SK-N-MC (cell line): ENCODE measurements at places on chromosomes 16 and 17.

- DNase-seq: no peak
Measured at GRCh38 chr16:65884018-65884417, 482.5 kb upstream of the CDH5 start.

GRCh38 chr17:7317161-7317803 lies 2.1 kb upstream of the GPS2 start:
- DNase-seq: no peak

- no peak for DNase-seq
Measured at GRCh38 chr17:74133740-74134139, 69.7 kb upstream of the RPL38 start.

- no peak for DNase-seq
Measured at GRCh38 chr16:57826706-57827625, 24.7 kb upstream of the KIFC3 start.

- no peak for DNase-seq
Measured at GRCh38 chr17:15048933-15049794, 216.0 kb downstream of the PMP22 start.

GRCh38 chr17:29683481-29683880 lies 60.8 kb upstream of the CORO6 start:
- no peak for DNase-seq

- DNase-seq: no peak
Measured at GRCh38 chr17:74893936-74894671, 671 bp upstream of the FADS6 start.

DNA sequence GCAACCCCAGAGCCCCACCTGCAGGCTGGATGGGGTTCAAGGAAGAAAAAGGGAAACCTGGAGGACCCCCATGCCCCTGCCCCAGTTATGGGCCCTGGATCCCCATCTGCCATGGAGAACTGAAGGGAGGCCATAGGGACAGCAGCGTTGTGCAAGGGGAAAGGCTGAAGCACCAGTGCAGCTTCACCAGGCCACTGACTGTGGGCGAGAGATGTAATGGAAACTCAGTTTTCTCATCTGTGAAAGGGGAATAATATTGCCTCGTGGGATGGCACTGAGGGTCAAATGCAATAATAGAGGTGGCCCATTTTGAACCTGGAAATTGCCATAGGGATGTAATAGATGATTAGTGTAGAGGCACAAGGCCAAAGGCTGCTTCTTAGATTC lies 9.9 kb upstream of the TSPOAP1 start:
- DNase-seq: no peak

GRCh38 chr17:57669671-57670529 lies 75.2 kb downstream of the CCDC182 start:
- DNase-seq: no peak

GRCh38 chr17:44913676-44914075 lies 1.6 kb downstream of the GFAP start:
- DNase-seq: no peak

DNA sequence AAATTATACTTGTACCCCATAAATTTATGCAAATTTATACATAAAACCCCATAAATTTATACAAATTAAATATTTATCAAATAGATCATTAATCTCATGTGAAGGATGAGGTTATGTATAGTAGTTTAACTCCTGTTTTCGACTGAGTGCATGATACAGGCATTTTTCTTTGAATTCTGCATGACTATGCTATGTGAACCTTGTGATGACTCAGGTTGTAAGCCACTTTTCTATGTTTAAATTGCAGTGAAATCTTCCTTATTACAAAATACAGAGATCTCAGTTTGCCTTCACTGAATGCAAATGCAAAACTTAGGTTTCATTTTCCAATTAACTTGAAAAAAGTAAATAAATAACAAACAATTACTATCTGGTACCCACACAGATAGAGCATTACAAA lies 843.7 kb downstream of the CDH11 start:
- no peak for DNase-seq

DNA sequence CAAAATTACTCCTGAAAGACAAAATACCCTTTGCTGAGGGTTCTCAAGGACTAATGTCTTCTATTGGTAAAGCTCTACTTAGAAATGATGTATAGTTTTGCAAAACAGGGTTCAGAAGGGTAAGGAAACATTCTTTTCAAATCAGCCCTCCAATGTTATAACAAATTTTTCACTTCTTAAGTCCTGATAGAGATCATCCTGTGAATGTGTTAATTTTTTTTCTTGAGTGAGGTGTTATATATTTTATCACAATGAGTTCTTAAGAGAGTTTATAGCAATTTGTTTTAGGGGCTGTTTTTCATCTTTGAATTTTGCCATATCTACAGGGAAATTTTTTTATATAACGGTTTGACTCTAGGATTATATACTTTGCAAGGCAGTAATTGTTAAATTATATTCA lies 29.5 kb downstream of the CYB5B start:
- DNase-seq: no peak

- no peak for DNase-seq
Measured at GRCh38 chr17:61317779-61318178, 81.9 kb upstream of the TBX2 start.

DNA sequence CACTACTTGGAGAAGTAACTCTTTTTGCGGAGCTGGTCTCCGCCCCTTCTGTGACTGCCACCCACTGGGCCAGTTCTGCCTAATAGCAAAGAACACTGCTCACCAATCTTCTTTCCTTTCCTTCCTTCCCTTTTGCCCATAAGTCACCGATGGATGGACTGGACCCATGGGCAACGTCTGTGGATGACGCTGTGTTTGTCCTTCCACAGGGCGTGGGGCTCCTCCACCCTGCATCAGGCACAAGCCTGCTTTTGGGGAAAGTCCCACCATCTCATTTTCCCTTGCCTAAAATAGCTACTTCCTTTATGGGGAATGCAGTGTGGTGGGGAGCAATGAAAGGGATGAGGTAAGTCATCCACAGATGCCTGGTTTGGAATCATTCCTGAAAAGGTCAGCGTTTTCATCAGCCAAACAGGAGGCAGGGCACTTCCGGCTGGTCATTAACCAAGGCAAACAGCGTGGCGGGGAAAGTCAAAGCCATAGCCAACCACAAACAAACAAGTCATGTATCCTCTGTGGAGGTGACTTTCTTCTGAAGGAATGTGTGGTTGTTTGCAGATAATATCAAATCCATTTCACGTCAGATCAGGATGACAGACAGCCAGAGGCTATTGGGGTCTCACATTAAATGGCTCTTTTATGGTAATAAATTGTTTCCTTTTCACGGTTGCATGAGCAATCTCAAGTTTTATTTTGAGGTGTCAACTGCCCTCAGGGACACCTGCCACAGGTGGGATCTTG lies 30.7 kb upstream of the MED9 start:
- no peak for DNase-seq

- DNase-seq: no peak
Measured at GRCh38 chr16:72959301-72959996, 88.5 kb downstream of the ZFHX3 start.

DNA sequence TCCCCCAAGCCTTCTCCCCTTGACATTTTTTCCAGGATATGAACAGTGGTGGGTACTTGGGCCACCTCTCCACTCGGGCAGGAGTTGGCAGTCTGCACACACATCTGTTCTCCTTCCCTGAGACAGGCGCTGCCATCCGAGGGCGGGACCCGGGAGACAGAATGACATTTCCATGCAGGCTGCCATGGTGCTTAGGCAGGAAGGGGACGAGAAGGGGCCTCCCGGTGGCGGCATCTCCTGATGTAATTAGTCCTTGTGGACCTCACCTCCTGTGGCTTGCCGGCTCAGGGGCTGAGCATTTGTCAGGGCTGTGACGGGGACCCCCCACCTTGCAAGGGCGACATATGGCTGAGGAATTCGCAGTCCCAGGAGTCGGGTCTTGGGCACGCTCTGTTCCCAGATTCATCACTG lies 197.2 kb downstream of the FOXL1 start:
- no peak for DNase-seq

- no peak for DNase-seq
Measured at GRCh38 chr16:3101841-3102470, 2.9 kb upstream of the ZSCAN10 start.

- no peak for DNase-seq
Measured at GRCh38 chr17:37830151-37830993, 85.5 kb upstream of the HNF1B start.

- DNase-seq: no peak
Measured at GRCh38 chr17:6831661-6832263, at the start of gene TEKT1. Gene TEKT1, minus strand, starts transcription at chr17:6831729. Its CDS starts 1,353 bp downstream, at chr17:6830376.

DNA sequence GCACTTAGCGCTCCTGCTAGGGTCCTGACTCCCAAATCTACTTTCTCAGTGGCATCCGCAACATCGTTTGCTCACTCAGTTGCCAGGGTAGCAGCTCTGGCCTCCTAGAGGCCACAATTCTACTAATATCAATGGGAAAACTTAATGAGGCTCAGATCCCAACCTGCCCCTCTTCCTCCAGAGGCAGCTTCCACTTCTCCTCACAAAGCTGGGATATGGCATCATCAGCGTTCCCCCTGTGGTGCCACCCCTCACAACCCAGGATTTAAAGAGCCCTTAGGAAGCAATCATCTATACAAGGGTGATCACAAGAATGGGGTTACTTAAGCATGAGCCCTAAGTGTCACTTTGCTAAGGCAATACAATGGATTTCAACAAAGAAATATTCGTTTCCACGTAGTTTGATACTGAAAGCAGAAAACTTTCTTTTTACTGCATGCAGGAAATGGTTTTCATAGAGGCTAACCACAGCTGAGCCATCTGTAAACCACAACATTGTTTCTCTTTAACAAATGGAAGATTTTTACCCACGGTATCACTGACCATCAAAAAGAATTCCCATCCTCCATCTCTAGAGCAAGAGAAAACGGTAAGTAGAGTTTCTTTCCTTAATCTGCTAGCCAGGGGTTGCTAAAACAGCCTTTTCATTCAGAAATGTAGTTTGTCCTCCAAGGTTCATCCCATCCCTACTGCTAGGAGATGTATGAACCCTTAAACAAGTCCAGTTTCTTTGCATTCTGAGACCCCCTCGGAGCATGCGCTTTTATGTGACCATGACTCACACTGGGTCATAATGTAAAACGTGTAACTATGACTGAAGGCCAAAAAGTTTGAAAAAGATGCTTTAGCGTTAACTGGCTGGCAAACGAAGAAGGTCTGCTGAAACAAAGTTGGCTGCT lies 68.3 kb upstream of the BCAR1 start:
- no peak for DNase-seq

DNA sequence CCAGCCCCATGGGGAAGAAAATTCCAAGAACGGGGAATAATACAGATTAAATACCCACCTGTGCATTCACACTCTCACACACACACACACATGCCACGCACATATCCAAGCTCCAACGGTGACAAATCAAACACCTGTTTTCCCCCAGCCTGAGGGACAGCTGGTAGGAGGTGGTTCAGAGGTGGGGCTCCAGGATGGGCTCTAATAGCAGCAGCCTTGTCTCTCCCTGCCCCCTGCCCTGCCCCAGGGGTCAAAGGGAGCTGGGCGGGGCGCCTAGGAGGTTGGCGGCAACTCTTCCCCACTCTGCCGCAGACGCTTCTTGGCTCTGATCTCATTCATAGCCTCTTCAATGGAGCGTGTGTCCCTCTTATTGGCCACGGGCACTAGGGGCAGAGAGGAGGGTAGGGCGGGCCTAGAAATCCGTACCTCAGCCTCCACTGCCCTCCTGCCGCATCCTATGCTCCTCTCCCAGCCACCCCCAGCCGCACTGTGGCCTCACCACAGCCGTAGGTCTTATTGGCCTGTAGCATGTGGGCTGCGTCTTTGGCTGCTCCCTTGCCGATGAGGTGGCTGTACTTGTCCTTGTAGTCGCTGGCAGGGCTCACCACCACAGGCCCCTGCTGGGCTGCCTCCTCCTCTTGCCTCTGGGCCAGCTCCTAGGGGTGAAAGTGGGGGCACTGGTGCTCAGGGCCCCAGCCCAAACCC lies 8.2 kb downstream of the SPAG7 start:
- DNase-seq: no peak

DNA sequence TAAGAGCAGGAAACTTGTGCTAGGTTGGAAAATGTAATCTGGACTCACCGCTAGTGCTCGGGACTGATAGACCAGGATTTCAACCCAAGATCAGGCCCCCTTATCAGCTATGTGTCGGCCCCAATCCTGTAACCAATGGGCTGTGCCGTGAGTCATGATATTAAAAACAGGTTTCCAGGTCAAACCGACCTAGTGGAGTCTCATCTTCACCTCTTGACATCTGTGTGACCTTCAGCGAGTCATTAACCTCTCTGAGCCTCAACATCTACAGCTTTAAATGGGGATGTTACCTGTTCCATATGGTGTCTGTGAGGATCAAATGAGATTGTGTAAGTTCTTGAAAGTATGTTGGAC lies 512 bp downstream of the PMM2 start:
- DNase-seq: no peak
